ENCODE measurements at places on chromosomes 16 and 17. TPM values are rescaled to one million over a fixed set of nuclear protein-coding genes. Genes with fewer than 3 reads are reported as not detected.
A peak's percentile ranks its signal among the peaks of the same experiment; 100 is the strongest.

DNA sequence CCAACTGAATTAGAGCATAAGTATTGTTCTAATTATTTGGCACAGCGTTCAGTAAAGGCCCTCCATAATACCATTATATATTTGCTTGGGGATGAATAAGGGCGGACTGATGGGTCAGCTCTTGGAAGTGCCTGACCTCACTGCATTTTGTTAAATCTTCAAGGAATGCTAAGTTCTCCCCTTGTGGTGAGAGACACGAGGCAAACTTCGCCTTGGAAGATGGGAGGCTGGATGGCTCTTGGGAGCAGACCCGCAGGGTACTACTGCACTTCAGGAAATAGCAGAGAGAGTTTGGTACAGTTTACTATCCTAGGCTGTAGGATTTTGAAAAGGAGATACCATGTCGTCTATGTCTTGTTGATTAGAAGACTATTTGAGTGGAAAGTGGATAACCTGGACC, 87.0 kb upstream of the RPRML start:
- no peak for DNase-seq
- H3K27ac ChIP-seq = peak overlapping the region; percentile 79
- H3K4me3 ChIP-seq = no peak overlapping the region

DNA sequence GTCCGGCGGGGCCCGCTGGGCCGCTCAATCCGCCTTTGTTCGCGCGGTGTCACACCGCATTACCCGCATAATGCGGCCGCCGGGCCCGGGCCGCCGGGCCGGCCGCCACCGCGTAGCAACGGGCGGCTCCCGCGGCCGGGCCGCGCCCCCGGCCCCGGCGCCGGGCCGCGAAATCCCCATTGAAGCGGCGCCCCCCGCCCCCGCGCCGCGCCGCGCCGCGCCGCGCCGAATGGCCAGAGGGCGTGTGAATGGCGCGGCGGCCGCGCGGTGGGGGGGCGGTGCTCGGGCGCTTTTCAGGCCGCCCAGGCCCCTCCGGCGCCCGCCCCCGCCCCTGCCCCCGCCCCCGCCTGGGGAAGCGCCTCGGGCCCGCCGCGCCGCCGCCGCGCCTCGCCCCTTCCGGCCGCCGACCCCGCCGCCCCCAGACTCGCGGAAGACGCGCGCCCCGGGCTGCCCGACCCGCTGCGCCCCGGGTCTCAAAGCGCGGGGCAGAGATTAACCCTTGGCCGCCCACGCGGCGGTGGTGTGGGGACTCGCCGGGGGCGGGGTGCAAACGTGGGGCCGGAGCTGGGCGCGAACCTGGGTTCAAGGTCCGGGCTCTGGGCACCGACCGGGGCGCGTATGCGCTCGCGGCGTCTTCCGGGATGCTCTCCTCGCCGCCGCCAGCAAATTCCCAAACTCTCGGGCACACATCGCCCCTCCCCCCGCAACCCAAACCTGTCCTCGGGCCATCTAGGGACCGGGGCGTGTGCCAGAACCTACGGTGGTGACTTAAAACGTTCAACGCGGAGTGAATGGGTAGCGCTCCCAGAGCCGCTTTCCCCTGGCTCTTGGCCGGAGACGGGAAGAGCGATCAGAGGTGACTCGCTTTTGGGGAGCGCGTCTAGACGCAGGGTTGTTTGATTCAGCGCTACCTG, 46.7 kb downstream of the WNT3 start:
- H3K4me1 ChIP-seq = no peaks in the 10 kb centered on the region
- H3K36me3 ChIP-seq = no peaks in the 10 kb centered on the region
- H3K4me3 ChIP-seq = peak overlapping the region; percentile 54
- no peak for DNase-seq
- H3K27ac ChIP-seq = peak overlapping the region; percentile 56
- H3K27me3 ChIP-seq = no peaks in the 10 kb centered on the region

- no peaks in the 10 kb centered on the region for H3K4me1 ChIP-seq
- no peaks in the 10 kb centered on the region for H3K27me3 ChIP-seq
- no peak overlapping the region for H3K4me3 ChIP-seq
- no peak overlapping the region for H3K27ac ChIP-seq
These were observed 13.9 kb downstream of the CLUH start for GRCh38 chr17:2697611-2698162.

The ACAP1 gene
- total RNA-seq = 12.6 TPM

GRCh38 chr16:48334325-48334724, 50.9 kb downstream of the SIAH1 start:
- DNase-seq = no peak
- H3K4me1 ChIP-seq = no peaks in the 10 kb centered on the region
- H3K27ac ChIP-seq = no peak overlapping the region
- no peaks in the 10 kb centered on the region for H3K36me3 ChIP-seq
- no peak overlapping the region for H3K4me3 ChIP-seq
- no peaks in the 10 kb centered on the region for H3K27me3 ChIP-seq

The MCRIP2 gene
- total RNA-seq = 83.1 TPM

The CBFA2T3 gene
- 9.2 TPM for total RNA-seq

Measured in testis (tissue), 5 donors.